Activated CD4-positive, alpha-beta T cell treated with anti-CD3 and anti-CD28 coated beads, Interleukin-10, Interleukin-2, amounts not matched to agents 100 ng/mL and 50 ng/mL, durations not matched to agents 16 hours and 8 hours (primary cell): ENCODE measurements at places on chromosomes 3 and 15.

GRCh38 chr3:31671451-31671850 is 138.7 kb downstream of the STT3B start:
- no peak for DNase-seq

- no peak for DNase-seq
Measured at GRCh38 chr3:52402706-52403270, 42.1 kb downstream of the SEMA3G start.

- no peak for DNase-seq
Measured at GRCh38 chr3:194273743-194274310, 77.3 kb downstream of the CPN2 start.

DNA sequence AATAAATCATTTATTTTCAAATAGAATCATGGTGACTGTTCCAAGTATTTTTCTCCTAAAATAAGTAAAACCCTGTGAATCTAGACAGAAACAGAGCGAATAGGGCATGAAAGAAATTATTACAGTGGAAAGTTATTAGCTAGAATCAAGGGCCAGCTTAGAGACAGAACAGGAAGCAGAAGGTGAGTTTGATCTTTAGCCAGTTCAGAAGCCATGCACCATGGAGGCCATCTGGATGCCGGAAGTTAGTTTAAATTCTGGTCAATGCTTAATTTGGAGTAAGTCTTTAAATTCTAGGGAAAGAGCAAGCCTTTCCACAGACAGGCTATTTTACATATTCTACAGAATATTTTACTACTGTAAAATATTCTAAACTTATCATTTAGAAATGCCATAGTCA is 574.8 kb downstream of the CADM2 start:
- DNase-seq = no peak

DNA sequence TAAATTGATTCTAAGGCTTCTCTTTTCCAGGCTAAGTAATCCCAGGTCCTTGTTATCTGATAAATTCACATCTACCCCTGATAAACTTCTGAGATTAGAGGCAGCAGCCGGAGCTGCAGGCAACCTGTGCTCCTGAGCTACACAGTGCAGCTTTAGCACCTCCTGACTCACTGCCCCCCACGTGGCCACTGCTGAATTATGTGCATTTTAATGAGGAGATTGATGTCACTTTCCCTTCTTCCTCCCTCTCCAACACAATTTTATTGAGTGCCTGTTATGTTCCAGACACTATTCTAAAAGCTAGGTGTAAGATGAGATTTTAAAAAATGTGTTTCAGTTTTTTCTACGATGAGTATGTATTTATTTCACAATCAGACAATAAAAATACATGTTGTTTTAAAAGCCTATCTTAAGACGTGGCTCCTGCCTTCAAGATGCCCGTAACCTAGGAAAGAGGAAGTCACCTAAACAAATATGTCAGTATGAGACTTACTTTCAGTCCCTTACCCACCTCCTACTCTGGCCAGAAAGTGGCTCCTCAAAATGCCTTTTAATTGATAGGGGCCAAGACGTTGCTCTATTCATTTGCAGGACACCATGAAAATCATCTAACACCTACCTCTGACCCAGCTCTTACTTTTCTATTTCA is 161.5 kb upstream of the PFN2 start:
- no peak for DNase-seq
